ENCODE measurements at places on chromosomes 1 and 21.

- H3K36me3 ChIP-seq, result no peaks in the 10 kb centered on the region
- H3K4me3 ChIP-seq, result no peak overlapping the region
- no peak overlapping the region for H3K27ac ChIP-seq
- H3K27me3 ChIP-seq, result peaks cover 11% of the 10 kb centered on the region
- no peaks in the 10 kb centered on the region for H3K4me1 ChIP-seq
Measured at GRCh38 chr1:93021539-93022134, 57.4 kb upstream of the MTF2 start.

- H3K4me3 ChIP-seq, result no peak overlapping the region
- peaks cover 9% of the 10 kb centered on the region for H3K4me1 ChIP-seq
- no peak overlapping the region for H3K27ac ChIP-seq
Measured at GRCh38 chr1:197677752-197678295, 97.5 kb downstream of the DENND1B start.

GRCh38 chr1:192913683-192914082, 104.8 kb downstream of the RGS2 start:
- H3K27me3 ChIP-seq, result no peaks in the 10 kb centered on the region
- H3K4me1 ChIP-seq, result no peaks in the 10 kb centered on the region

DNA sequence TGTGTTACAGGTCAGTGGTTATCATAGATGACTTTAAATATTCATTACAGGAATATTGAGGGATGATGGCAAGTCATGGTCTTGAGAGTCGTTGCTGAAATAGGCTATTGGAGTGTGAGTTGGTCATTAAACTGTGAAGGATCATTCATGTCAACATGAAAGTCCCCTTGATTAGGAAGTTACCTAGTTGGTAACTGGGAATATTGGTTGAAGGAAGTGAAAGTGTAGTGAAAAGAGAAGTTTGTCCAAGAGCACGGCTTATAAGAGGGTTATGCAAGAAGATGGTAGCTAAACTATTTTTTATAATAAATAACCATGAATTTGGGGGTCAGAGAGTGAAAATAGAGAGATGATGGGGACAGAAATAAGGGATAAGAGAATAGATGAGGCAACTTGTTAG, 16.9 kb downstream of the CRB1 start:
- H3K36me3 ChIP-seq, result no peaks in the 10 kb centered on the region
- no peak for DNase-seq
- no peak overlapping the region for H3K27ac ChIP-seq
- H3K27me3 ChIP-seq, result peaks cover 2% of the 10 kb centered on the region
- H3K4me1 ChIP-seq, result no peaks in the 10 kb centered on the region
- H3K4me3 ChIP-seq, result no peak overlapping the region

Data from CD4-positive, CD25-positive, alpha-beta regulatory T cell (primary cell).